Stimulated activated CD4-positive, alpha-beta T cell treated with anti-CD3 and anti-CD28 coated beads, Interleukin-15, amount 100 ng/mL, for 1 hour (primary cell): ENCODE measurements at places on chromosomes 7 and 10.

- no peak for DNase-seq
These were observed 19.4 kb downstream of the GATA3 start for GRCh38 chr10:8073691-8074416.

DNA sequence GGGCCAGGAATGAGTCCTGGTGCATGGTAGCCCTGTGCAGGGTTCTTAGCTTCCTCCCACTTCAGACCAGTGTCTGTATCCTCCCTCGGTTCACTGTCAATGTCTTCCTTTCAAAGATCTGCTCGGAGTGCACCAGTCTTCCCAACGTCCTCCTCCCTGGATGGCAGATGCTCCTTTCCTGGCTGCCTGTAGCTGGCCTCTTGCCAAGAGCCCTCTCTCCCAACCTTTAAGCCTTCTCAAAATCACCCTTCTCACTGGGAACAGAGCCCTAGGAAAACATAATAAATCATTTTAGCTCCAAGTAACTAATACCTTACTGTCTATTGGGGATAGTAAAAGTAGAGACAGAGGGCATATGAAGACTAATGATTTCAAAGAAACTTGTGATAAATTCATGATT, 490.6 kb downstream of the CCSER2 start:
- no peak for DNase-seq

- no peak for DNase-seq
These were observed 28.9 kb upstream of the CREB3L2 start for GRCh38 chr7:138030679-138031351.

DNA sequence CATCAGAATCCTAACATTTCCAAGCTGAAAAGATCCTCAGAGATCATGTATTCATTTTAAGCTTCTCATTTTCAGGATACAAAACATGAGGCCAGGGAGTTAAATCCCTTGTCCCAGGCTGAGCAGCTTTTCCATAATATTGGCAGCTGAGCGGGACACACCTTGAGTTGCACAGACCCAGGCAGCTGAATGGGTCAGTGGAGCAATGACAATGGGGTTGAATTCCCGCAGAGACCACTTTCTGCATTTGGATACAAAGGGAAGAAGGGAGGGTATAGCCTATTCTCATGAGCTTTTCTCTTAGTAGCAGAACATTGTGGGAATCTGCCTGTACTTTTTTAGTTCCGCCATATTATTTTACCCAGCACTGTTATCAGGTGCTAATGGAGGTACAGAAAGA, 49.5 kb downstream of the PRR15 start:
- no peak for DNase-seq

DNA sequence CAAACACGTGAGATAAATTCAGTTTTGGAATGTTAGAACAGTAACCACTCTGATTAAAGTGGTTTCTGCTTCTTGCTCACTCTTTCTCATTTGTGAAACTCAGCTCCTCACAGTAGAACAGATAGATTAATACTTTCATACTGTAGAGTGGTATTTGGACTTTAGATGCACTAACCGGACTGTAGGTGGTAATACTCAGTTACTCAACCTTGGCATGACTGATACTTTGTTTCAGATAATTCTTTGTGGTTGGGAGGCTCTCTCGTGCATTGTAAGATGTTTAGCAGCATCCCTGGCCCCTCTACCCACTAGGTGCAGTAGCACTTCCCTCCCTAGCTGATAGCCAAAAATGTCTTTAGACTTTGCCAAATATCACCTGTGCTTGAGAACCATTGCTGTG, 37.6 kb downstream of the MCU start:
- no peak for DNase-seq

- no peak for DNase-seq
These were observed 262.3 kb upstream of the KLF14 start for GRCh38 chr7:130996205-130996832.

- no peak for DNase-seq
These were observed 2.4 kb downstream of the RASGEF1A start for GRCh38 chr10:43264344-43264964.

GRCh38 chr10:12221323-12222298, 25.6 kb downstream of the CDC123 start:
- DNase-seq: no peak

DNA sequence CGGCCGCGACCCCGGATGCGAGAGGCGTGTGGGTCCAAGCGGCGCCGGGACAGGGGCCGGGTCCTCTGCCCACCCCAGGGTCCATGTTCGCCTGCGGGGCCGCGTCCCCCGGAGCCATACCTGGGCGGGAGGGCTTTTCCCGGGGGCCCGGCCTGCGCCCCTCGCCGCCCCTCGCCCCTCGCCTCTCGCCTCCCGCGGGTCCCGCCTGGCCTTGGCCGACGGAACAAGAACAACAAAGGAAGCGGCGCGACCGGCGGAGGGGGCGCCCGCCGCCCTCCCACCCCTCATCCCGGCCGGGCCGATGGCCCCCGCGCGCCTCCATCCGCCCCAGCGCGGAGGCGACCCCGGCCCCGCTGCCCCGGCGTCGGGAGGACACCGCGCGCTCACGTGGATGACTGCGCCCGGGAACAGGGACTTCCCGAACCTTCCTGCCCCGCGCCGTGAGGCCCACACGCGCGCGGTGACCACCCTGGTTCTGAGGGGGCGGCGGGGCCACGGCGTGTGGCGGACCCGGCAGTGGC, 348.2 kb downstream of the DNAJB6 start:
- no peak for DNase-seq

GRCh38 chr7:99143521-99143852, 421 bp downstream of the SMURF1 start:
- no peak for DNase-seq

GRCh38 chr10:4498711-4499251, 327.2 kb upstream of the AKR1E2 start:
- DNase-seq: no peak

- DNase-seq: no peak
These were observed 167.8 kb downstream of the BAMBI start for GRCh38 chr10:28845009-28845682.

- no peak for DNase-seq
These were observed 14.8 kb upstream of the LSM8 start for GRCh38 chr7:118169146-118169545.

DNA sequence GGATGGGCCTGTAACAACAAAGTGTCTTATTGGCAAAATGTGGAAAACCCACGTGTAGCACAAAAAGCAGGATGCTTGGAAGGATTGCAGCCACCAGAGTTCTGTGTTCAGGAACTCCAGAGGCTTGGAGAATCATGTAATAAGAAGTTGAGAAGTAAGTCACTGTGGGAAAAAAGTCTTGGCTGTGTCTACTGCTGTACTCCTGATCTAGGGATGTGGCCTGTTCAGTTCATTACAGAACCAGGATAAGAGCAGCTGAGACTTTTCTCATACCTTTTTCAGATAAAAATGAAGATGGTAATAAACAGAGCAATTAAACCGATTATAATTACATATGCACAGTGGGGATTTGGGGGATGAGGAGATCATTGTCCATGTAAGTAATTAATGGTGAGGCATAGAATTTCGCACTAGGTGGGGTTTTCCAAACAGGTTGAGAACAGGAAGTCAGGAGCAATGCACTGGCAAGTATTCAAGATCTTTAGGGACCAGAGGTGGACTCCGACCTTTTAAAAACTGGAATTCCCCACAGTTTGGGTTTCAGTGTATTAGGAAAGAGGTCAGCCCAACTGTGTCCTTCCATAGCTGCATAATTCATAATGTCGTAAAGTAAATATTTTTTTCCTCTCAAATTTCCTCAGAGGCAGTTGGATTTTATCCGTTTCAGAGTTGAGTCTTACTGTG, 281.7 kb downstream of the FRMD4A start:
- no peak for DNase-seq

DNA sequence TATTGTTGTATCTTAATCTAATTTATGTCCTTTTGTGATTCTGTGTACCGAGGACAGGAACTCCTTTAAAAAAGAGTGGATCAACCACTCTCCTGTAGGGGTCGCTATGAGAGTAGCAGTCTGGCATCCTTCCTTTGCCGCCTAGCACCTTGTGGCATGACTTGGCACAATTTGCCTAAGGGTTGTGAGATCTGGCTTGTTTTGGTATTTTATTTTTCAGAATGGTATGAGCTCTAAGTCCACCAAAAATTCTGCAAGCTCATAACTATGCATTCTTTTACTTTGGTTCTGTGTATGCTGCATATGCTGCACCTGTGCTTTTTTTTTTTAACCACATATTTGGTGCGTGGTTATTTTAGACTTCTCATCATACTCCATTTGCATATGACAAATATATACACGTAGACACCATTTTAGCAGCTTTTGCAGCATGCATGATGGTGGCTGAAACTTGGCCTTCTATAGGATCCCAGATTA, 112.8 kb downstream of the CDK14 start:
- no peak for DNase-seq

DNA sequence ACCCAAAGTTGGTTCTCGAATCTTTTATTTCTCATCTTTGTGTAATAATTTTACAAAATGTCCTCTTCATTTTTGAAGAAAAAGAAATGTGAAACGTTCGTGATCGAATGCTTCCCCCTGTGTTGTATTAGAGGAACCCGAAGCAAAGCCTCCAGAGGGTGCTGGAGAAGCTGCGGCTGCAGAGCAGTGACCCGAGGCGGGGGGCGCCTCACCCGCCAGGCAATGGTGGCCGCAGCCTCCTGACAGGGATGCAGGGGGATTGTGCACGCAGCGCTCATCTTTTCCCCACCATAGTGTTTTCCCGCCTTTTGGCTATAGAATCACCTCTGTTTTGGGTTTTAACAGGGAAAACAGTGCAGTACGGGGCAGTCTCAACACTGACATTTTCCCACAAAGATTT, 307.5 kb upstream of the ANKRD30A start:
- DNase-seq: no peak

GRCh38 chr7:49787980-49788379, 14.5 kb downstream of the VWC2 start:
- no peak for DNase-seq

DNA sequence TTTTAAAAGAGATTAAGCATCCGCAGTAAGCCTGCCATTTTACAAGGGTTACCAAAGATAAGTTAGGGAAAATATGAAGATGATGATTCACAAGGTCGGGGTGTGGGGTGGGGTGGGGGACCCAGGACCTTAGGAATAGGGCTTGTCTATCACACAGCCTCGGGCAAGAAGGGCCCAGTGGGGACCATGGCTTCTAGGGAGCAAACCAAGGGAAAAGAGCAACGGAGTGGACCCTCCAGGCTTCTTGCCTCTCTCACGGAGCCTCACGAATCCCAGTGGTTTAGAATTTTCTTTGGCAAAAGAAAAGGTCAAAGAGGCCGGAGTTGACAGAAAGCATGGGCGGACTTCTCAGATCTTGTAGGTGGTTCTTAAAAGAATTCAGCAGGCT, 1.3 kb downstream of the PRKCQ start:
- DNase-seq: no peak

- no peak for DNase-seq
These were observed 24.7 kb downstream of the PDGFA start for GRCh38 chr7:494906-495305.

DNA sequence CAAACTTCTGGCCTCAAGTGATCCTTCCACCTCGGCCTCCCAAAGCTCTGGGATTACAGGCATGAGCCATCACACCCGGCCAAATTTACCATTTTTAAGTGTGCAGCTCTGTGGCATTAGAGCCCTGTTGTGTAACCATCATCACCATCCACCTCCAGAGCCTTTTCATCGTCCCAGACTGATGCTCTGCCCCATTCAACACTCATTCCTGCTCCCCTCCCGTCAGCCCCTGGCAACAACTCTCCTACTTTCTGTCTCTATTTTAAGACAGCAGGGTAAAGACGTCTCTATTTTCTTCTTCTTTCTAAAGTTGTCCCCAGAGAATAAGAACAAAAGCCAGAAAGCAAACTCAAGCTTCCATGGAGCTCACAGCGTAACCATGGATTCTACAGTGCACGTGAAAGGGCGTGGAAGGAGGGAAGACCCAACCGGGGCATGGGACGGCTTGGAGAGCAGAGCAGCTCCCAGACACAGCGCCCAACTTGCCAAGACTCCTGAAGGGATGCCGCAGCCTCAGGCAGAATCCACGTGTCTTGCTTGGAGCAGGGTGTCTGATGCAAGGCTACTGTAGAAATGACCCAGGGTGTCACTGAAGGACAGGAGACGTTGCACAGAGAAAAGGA, 42.7 kb upstream of the PITRM1 start:
- no peak for DNase-seq

DNA sequence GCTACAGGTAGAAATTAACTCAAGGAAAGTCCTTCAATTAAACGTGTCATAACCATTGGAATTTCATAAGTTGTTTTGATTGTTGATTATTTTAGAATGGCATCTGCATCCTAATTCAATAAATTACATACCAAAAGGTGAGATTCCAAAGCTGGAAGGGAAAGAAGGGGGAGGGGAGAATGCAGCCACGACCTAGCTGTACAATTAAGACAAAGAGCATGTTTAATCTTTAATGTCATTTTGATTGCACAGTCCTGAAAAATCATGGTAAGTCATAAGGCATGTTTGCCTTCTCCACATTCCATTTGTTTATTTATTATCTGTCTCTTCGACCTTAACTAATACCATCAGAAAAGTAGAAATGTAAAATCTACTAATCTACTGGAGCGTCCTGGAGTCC, 358.1 kb downstream of the FRMD4A start:
- DNase-seq: no peak

GRCh38 chr7:141999058-141999623, 3.5 kb downstream of the MGAM start:
- no peak for DNase-seq

GRCh38 chr10:114508376-114508775, 104.1 kb upstream of the AFAP1L2 start:
- DNase-seq: no peak

GRCh38 chr10:63407136-63407662, 58.6 kb downstream of the JMJD1C start:
- DNase-seq: no peak

GRCh38 chr7:66974986-66975590, 20.3 kb downstream of the SBDS start:
- no peak for DNase-seq

GRCh38 chr7:102973096-102973802, 60.4 kb downstream of the LRRC17 start:
- no peak for DNase-seq

- no peak for DNase-seq
These were observed 507 bp downstream of the SAR1A start for GRCh38 chr10:70169649-70170364.

DNA sequence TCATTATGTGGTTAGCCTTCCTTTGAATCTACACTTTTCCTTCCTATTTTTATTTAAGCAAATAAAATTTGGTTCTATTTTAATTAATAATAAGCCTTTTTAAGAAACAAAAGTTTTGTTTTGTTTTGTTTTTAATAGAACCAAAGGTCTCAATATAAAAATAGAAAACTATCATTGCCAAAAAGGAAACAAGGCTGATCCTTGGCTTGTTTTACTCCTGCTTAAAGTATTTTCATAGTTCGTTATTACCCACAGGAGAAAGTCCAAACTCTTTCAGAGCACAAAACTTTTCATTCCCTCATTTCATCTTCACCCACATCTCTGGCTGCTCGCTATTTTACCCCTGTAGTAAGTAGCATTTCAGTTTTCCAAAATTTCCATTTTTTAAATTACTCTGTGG, 374.8 kb downstream of the SEMA3D start:
- DNase-seq: no peak

GRCh38 chr7:108408296-108408991, 47.8 kb downstream of the NRCAM start:
- no peak for DNase-seq

GRCh38 chr7:112272921-112273561, 66.5 kb downstream of the ZNF277 start:
- no peak for DNase-seq

GRCh38 chr10:91907033-91907594, 2.2 kb downstream of the FGFBP3 start:
- no peak for DNase-seq
